ENCODE measurements at places on chromosomes 2 and 18. TPM values are rescaled to one million over a fixed set of nuclear protein-coding genes. Genes with fewer than 3 reads are reported as not detected.

Gene CYP27A1
- total RNA-seq: 4.2 TPM

GRCh38 chr18:60502591-60502990 lies 130.0 kb upstream of the MC4R start:
- no peak for DNase-seq

DNA sequence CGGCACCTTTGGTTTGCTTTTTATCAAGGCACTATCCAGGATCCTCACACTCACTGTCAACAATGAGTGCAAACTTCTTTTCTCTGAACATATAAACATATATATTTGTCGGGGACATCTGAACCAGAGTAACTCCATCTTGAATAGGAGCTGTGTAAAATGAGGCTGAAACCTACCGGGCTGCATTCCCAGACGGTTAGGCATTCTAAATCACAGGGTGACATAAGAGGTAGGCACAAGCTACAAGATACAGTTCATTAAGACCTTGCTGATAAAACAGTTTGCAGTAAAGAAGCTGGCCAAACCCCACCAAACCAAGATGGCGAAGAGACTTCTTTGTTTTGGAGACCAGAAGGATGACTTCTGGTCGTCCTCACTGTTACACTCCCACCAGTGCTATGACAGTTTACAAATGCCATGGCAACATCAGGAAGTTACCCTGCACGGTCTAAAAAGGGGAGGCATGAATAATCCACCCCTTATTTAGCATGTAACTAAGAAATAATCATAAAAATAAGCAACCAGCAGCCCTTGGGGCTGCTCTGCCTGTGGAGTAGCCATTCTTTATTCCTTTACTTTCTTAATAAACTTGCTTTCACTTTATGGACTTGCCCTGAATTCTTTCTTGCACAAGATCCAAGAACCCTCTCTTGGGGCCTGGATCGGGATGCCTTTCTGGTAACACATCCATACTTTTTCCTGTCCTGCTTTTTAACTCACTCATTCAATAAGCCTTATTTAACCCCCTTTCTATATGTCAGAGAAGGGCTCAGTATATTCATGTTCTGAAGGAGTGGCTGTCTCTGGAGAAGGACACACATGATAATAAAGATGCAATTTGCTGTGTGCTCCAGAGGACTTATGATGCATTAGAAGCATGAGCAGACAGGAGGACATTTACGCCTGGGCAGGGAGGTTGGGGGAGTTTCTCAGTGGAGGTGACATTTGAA lies 65.4 kb downstream of the TACR1 start:
- DNase-seq: no peak

Gene RGPD3
- total RNA-seq: 0.28 TPM

DNA sequence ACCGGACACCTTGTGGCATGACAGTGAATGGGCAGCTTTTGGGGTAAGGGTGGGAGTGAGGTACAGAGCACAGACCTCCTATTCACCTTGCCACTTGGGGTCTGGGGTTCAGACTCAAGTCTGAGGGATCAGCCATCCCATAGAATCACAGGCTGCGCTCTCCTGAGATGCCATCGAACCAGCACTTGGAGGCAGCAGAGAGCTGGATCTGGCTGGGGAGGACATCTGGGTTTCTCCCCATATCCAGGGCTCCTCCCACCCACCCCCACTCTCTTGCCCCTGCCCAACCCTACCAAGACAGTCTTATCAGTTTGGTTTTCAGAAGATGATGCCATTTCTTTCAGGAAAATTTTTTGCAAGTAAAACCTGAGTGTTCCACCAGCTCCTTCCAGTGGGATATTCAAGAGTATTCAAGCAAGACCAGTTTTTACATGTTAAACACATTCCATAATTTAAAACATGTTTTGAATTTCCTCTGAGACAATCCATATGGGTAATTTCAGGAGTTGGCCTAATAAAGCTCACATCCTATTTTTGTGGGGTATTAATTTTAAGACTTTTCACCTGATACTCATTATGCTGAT lies 29.2 kb upstream of the TEX44 start:
- DNase-seq: peak; percentile 94

Gene HOXD12
- total RNA-seq: not detected

Gene CIDEA
- not detected for total RNA-seq

- DNase-seq: no peak
Measured at GRCh38 chr2:24209389-24210105, 34.7 kb downstream of the FAM228A start.

- peak; percentile 82 for DNase-seq
Measured at GRCh38 chr2:127637725-127638252, 8.2 kb upstream of the GPR17 start.

- no peak for DNase-seq
Measured at GRCh38 chr2:142734770-142735169, 142.7 kb upstream of the KYNU start.

Gene FHOD3
- 8.7 TPM for total RNA-seq

- DNase-seq: no peak
Measured at GRCh38 chr2:179811042-179811441, 50.4 kb downstream of the ZNF385B start.

DNA sequence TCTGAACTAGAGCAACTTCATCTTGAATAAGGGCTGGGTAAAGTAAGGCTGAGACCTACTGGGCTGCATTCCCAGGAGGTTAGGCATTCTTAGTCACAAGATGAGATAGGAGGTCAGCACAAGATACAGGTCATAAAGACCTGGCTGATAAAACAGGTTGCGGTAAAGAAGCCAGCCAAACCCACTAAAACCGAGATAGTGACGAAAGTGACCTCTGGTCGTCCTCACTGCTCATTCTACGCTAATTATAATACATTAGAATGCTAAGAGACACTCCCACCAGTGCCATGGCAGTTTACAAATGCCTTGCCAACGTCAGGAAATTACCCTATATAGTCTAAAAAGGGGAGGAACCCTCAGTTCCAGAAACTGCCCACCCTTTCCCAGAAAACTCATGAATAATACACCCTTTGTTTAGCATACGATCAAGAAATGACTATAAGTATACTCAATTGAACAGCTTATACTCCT lies 109.1 kb downstream of the FIGN start:
- no peak for DNase-seq

GRCh38 chr2:191629976-191630712 lies 47.8 kb upstream of the NABP1 start:
- no peak for DNase-seq

- DNase-seq: peak; percentile 89
Measured at GRCh38 chr2:25672494-25673299, 680 bp downstream of the DTNB start.

Gene HOXD1
- total RNA-seq: 0.39 TPM

Gene EMILIN1
- total RNA-seq: 4.8 TPM

DNA sequence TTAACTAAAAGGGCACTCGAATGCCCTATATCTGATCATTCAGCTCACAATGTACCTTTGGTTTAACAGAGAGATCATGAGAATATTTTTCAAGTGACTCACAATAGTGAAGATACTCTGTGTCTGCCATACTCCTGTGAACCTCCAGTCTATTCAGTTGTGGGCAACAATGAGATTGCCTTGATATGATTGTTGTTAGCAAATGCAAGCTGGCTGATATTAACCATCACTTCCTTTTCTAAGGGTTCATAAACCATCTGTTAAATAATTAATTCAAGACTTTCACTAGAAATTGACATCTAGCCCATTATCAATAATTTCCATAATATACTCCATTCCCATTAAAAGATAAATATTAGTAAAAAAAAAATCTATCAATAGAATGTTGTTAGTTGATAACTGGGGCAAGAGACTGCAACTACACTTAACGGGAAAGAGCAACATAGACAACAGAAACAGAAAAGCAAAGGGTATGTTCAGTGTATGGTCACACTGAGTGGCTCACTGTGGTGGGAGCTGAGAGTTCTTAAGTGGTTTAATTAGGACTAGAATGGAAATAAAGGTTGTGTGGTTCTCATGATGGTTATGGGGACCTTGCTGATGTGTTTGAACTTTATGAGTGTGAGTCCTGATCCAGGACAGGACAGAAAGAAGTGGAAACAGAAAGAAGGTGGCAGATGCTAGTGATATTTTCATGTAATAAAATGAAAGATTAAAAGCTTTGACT lies 11.9 kb downstream of the IL18RAP start:
- no peak for DNase-seq

DNA sequence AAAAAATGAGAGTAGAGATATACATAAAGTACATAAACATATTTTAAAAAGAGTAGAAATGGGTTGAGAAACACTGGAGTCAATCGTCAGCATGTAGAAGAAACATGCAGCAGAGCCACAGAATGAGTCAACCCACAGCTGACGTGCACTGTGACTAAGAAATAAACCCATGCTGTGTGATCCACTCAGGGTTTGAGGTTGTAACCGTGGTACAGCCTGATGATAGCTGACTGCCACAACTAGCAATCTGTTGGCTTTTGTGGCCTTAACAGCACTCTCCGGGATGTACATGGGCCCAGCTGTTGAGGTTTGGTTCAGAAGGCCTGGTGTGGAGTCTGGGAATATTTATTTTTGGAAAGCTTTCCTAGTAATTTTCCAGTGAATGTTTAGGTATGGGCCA lies 554.4 kb upstream of the MEX3C start:
- no peak for DNase-seq

Gene RTKN
- total RNA-seq: 50.0 TPM

Gene ABCG8
- 0.31 TPM for total RNA-seq

GRCh38 chr2:232287316-232287715 lies 91.2 kb upstream of the ALPP start:
- no peak for DNase-seq

- DNase-seq: peak; percentile 45
Measured at GRCh38 chr2:172428832-172429210, 1.4 kb downstream of the ITGA6 start.

DNA sequence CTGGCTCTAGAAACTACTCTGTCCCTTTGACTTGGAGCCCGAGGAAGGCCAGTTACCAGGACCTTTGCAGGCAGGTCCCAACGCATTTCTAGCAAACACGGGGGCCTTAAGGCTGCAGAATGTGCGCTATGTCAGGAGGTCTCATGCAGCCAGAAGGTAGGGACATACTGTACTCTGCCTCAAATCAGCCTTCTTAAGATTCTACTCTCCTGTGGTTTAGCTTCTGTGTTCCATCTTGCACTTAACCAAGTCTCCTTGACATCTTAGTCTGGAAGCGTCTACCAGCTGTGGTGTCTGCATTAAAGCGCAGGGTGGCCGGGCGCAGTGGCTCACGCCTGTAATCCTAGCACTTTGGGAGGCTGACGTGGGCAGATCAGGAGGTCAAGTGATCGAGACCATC lies 65.5 kb downstream of the STEAP3 start:
- no peak for DNase-seq

DNA sequence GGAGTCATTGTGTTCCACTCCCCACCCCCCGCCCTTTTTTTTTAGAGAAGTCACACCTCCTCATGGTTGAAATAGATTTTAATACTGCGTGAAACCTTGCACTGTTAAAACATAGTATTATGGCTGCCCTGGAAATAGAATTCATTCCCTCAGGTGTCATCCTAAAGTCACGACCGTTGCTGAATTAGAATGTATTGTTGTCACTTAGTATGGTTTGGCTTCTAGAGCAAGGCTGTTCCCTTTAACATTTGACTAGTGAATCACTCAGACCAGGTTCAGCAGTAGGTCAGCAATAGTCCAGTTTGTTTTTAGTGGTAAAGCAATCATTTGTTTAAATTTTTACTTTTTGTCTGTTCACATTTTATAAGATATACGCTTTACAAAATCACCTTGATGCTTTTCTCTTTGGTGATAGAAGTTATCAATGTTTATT lies 1.2 kb downstream of the BABAM2 start:
- no peak for DNase-seq

DNA sequence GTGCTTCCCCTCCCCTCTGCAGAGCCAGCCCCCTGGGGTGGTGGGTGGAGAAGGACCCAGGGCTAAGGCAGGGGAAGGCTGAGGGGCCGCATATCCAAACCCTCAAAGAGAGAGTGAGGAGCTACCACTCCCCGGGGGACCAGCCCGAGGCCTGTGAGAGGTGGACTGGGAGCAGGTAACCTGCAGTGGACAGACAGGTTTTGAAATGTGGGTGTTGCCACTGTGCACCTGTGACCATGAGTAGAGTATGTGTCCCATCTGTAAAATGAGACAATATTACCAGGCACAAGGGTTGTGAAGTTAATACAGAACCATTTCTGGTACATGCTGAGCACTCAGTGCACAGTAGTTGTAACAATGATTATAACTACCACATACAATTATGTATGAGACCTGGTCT lies 51.2 kb upstream of the POMC start:
- DNase-seq: no peak

DNA sequence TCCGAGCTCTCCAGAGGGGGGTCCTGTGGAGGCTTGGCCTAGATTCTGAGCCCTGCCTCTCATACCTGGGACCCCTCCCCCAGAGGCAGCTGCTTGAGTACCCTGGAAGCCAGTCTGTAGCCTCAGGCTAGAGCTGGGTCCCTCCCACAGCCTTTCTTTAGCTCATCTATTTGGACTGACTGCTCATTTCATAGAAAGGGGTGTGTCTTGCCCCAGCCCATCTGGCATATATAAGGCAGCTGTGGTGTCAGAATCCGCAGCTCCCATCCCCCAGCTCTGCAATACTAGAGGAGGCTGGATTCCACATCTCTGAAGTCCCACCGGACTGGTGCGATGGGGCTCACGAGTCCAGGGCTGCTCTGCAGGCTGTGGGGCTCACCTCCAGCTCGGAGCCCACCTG lies 26.1 kb downstream of the MPHOSPH10 start:
- DNase-seq: peak; percentile 26

DNA sequence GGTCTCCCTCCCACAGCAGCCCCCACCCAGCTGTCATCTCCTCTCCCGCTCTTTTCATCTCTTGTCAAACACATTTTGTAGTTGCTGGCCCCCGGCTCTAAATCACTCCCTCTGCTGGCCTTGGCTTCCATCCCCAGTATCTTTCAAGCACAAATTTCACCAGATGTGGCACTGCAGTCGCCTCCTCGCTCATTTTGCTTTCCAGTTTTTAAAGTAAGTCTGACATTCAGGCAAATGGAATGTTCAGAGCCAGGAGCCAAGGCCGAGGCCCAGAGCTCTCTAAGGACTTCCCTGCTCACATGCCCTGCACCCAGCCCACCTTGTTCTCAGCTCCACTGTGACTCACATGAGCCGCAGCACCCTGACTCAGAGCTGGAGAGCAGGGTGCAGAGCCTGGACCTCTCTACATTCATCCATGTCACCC lies 158.4 kb downstream of the GALNT14 start:
- DNase-seq: peak; percentile 35

DNA sequence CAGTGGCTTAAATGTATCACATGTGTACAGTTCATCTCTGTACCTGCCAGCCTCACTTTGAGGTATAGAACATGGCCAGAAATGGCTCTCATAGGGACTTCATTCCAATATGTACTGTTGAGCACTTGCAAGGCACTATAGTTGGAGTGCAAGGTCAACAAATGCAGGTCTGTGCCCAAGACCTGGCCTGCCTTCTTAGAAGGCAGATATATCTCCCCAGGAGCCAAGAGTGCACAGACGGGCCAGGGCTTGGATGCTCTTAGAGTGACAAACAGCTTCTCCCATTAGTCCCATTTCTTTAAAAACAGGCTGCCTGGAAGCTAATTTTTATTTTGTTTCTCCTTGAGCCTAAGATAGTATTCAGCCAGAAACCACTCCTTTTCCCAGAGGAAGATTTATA lies 7.3 kb downstream of the TEX261 start:
- DNase-seq: no peak

Gene OSBPL6
- total RNA-seq: 8.5 TPM

GRCh38 chr18:44840058-44840790 lies 159.5 kb downstream of the SETBP1 start:
- no peak for DNase-seq

- no peak for DNase-seq
Measured at GRCh38 chr18:39326772-39327171, 1761.2 kb upstream of the CELF4 start.

Gene IMPACT
- total RNA-seq: 42.1 TPM

- DNase-seq: no peak
Measured at GRCh38 chr2:3595985-3596384, 1.1 kb downstream of the COLEC11 start.

- no peak for DNase-seq
Measured at GRCh38 chr2:32820701-32821100, 126.1 kb upstream of the LTBP1 start.

Measured in GM23338 (cell line).